Stimulated activated CD4-positive, alpha-beta T cell treated with anti-CD3 and anti-CD28 coated beads, TNF-alpha, amount 100 ng/mL, for 24 hours (primary cell): ENCODE measurements at places on chromosomes 13 and 19.

GRCh38 chr13:95388420-95389079, 87.3 kb upstream of the ABCC4 start:
- DNase-seq: no peak

DNA sequence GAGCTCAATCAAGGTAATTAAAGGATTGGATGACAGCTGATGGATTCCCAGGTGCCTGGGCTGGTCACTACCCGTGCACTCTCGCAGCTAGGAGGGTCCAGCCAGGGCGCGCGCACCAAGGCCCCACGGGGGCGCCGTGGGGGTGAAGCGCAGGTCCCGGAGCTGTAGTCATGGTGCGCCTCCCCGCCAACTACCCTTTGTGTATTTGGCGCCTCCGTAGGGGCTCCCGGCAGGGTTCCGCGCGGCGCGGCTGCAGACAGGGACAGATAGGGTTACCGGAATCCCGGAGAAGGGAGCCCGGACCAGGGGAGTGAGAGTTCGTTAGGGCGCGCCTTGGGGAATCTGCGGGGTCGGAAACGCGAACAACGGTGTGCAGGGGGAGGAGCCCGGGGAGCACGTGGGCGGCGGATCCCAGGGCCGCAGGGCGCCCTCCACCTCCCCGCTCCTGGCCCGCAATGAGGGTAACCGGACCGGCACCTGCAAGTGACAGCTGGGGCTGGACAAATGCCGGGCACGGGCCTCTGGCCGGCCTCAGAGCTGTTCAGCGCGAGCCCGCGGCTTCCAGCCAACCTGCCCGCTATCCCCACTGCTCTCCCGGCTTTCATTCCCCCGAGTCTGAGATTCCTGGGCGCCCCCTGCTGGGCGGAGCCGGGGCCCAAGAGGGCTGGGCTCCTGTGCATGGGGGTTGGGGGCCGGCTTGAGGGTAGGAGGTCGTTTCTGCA, 3.4 kb upstream of the PRAM1 start:
- DNase-seq: peak; percentile 45

GRCh38 chr19:6639439-6639838, 30.5 kb downstream of the TNFSF14 start:
- DNase-seq: no peak

DNA sequence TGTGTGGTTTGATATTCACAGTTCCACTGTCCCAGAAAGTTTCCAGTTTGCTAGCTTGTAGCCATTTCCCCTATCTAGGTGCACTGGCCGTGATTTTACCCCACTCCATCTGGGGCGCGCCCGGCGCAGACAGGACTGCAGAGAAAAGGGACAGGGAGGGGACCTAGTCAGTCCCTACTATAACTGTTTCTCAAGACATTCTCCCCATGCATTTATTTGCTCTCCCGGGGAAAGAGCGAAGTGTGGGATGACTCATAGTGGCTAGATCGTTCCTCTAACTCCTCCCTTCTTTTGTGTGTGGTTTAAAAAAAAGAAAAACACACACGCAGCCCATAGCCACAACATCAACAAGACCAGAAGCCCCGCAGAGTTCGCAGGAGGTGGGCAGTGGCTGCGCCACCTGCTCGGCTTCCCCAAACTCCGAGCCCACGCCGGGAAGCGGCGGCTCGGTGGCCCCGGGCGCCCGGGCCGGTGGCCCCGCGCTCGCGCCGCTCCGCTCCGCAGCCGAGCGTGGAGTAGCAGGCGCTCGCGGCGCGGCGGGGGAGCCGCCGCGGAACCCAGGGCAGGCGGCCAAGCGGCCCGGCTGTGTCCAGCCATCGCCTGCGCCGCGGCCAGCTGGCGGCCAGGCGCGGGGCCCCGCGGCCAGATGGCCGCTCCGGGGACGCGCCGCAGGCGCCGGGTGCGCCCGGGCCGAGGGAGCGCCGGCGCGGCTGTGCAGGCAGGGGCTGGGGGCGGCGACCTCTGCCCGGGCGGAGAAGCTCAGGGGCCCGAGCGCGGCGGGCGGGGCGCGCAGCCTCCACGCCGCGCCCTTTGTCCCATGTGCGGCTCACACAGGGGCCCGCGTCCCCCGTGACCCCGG, 653 bp downstream of the TMTC4 start:
- no peak for DNase-seq

DNA sequence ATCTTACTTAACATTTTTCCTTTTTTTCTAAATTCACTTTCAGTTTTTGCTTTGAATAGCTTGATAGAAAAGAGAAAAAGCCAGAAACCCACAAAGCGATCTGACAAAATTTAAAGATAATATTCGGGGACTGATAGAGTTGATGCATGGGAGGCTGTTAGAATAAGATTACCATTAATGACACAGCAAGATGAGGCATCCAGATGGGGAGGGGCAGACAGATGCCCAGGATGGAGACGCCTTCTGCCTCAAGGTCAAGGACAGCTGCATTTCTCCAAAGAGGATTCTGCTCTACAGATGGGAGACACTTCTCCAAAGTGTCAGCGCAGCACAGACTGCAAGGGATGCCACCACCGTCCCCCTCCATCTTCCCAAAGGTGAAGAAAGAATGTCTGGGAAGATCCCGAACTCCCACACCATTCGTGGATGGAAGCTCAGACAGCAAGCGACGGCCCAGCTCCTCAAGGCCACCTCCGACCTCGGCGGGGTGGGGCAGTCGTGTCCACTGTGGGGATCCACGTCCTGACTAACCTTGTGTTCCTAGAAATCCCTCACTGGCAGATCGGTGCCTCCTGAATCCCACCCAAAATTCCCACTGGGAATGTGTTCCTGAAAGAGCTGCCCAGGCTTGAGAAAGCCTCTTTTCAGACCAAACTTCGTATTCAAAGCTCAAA, 32.9 kb downstream of the NAXD start:
- no peak for DNase-seq

DNA sequence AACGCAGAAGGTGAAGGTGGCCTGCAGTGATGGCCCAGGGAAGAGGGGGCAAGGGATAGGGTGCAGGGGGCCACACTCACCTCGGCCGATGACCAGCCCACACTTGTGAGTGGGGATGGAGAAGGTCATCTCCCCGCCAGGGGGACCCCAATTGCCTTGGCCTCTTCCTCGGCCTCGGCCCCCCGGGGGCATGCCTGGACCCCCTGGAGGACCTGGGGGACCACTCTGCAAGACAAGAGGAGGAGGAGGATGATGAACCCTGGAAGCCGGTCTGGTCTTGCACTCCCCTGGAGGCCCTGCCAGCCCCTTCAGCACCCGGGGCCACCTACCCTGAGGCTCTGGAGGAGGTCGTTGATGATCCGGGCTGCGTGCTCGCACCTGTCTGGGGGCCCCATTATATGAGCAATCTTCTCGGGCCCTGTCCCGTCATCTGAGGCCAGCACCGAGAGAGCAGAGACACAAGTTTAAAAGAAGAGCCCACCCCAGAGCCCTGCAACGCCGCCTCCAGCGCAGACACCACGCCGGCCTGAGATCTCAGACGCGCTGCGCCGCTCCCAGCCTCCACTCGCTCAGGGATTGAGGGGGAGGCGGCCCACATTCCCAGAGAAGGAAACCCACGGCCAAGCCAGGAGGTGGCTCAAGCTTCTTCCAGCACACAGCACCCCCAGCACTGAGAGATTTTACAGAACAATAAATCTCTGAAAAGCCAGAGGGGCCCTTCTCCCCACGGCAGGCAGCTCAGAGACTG, 7.8 kb downstream of the KHSRP start:
- DNase-seq: no peak

DNA sequence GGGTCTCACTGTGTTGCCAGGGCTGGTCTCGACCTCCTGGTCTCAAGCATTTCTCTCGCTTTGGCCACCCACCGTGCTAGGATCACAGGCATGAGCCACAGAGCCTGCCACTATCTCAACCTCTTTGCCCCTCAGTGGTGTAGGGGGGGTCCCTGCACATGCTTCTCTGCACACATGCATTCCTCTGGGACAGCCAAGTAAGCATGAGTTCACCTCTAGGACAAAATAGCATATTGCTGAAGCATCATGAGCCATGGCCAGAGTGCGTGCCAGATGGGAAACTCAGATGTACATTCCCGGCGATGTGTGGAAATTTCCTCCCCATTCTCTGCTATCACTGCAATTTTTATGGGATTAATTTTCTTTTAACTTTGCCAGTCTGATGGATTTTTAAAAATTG, 23.1 kb downstream of the CHAF1A start:
- DNase-seq: no peak

GRCh38 chr13:76969488-76970365, 21.4 kb downstream of the ACOD1 start:
- no peak for DNase-seq
